Lower leg skin (tissue), 4 donors: ENCODE measurements at places on chromosomes 2 and 18. TPM values are rescaled to one million over a fixed set of nuclear protein-coding genes. Genes with fewer than 3 reads are reported as not detected.

ADGRF3 gene
- total RNA-seq, result 0.06 TPM

MBD1 gene
- 130 TPM for total RNA-seq

ZSWIM2 gene
- total RNA-seq, result not detected

PLCD4 gene
- total RNA-seq, result 2.7 TPM

GRHL1 gene
- total RNA-seq, result 105 TPM

UGT1A3 gene
- total RNA-seq, result 1.1 TPM
